ENCODE measurements at places on chromosomes 3 and 15.

- DNase-seq, result no peak
These were observed 43.5 kb downstream of the SLC41A3 start for GRCh38 chr3:126040386-126040785.

DNA sequence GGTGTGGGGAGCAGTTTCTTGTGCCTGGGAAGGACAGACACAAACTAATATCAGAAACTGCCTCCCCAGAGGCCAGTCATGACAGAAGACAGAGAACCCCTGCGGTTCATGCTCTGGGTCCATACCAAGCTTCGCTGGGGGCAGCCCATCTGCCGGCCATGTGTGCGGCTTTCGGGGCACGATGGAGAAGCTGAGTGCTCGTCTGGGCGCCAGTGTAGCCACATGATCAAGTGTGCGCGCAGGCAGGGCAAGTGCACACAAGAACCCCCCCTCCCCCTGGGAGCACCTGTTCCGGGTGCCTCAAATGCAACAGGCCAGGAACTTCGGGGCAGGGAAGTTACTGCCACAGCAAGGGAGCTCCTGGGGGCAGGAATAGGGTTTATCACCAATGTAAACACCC lies 1.8 kb downstream of the ADAMTS17 start:
- DNase-seq, result no peak

- peak; percentile 10 for DNase-seq
These were observed 139.2 kb upstream of the MEF2A start for GRCh38 chr15:99426431-99427105.

- DNase-seq, result no peak
These were observed 245.6 kb upstream of the TRIM42 start for GRCh38 chr3:140432229-140432669.

DNA sequence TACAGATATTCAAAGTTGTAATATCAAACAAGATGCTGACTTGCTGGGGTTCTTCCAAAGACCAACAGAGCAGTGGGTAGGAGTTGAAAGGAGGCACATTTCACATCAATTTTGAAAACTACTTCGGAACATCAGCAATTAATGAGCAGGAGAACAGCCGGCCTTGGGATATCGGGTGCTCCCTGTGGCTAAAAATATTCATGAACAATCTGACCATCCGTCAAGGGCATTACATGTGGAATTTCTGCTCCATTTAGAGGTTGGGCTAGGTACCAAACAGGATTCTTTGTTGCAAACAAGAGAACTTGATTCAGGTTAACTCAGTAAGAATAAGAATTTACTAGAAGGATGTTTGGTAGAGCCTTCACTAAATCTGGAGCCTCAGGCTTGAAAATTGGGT lies 223.9 kb downstream of the RYR3 start:
- no peak for DNase-seq

GRCh38 chr15:33515121-33515520 lies 204.4 kb downstream of the RYR3 start:
- DNase-seq, result no peak

GRCh38 chr3:138949002-138949418 lies 2.0 kb downstream of the FOXL2NB start:
- no peak for DNase-seq

GRCh38 chr15:48498828-48499227 lies 146.7 kb downstream of the FBN1 start:
- no peak for DNase-seq

DNA sequence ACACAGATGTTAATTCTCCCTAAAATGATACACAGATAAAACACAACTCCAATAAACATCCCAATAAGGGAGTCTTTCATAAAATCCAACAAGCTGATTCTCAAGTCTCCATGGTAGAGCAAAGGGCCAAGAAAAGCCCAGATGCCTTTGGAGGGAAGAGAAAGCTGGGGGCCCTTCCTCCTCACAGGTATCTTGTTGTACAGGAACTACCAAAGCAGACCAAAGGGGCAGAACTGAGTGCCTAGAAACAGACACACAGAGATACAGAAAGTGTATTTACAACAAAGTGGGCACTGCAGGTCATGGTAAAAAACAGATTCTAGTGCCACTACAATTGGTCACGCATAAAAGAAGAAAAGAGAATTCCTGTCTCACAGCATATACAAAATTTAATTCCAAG lies 87.2 kb upstream of the NSMCE3 start:
- no peak for DNase-seq

DNA sequence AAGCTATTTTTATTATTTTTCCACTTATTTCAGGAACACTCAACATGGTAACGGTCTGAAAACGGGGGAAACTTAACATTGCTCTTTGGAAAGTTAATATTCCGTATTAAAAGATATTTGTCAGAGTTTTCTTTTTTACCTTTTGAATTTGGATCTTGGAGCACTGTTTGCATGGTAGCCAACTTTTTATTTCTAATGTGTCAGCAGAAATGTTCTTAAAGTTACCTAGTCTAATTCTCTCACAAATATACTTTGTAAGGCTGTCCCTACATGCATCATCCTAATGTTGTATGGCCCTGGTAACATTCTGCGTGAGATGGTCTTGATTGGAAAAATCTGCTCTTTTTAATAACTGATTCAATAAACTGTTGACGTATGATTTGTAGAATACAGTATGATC lies 719.5 kb downstream of the FHIT start:
- no peak for DNase-seq

- DNase-seq, result no peak
These were observed 14.1 kb upstream of the CXCR6 start for GRCh38 chr3:45929042-45929679.

DNA sequence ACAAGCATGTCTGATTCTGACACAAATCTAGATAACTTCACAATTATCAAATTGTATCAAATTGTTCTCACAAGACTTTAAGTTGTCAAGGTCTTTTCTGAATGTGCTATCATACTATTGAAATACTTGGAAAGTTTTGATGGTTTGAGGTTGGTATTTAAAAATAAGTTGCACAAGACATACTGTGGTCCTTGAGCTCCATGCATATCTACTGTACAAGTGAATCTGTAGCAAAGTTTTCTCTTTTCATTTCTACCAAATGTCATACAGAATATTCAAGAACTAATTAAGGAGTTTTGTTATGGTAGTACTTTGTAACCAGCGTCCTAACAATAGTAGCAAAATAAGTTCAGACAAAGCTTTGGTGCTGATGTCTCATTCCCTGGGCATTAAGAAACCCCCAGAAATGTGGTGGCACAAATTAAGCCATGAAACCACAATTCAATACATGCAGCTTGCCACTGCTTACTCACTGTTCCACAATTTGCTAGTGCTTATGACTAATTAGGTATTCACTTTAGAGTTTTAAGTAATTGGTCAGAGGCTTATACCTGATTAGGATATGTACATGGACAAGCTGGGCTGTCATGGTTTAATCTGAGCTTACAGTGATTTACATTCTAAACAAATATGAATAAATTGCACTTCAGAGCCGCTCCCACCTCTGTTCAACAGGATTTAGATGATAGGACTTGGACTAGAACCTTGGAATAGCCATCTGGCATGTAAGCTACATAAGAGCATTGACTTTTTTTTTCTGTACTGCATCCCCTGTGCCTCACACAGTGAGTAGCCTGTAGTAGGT lies 8.8 kb downstream of the TBC1D23 start:
- peak; percentile 86 for DNase-seq

DNA sequence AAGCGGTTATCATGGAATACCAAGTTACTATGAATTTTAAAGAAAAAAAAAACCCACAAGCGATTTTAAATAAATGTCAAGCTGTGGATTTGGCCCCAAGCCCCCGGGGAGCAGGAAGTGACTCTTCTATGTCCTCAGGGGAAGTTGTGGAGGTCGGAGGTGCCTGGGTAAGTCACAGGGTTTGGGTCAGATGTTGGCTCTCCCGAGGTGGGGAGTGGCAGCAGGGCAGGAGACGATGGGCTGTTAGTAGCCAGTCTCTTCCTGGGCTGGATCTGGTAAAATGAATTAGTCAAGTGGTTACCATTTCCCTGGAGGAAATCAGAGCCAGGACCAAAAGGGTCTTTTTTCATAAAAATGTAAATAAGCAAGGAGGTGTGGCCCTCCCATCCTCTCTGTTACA lies 316.7 kb downstream of the TLE3 start:
- DNase-seq, result no peak

GRCh38 chr3:73324203-73325155 lies 263.0 kb downstream of the EBLN2 start:
- DNase-seq, result peak; percentile 35

GRCh38 chr3:168085491-168086119 lies 10.1 kb downstream of the GOLIM4 start:
- no peak for DNase-seq

GRCh38 chr15:39130556-39131379 lies 450.1 kb upstream of the THBS1 start:
- no peak for DNase-seq

GRCh38 chr15:73704869-73705645 lies 20.9 kb downstream of the CD276 start:
- peak; percentile 15 for DNase-seq

DNA sequence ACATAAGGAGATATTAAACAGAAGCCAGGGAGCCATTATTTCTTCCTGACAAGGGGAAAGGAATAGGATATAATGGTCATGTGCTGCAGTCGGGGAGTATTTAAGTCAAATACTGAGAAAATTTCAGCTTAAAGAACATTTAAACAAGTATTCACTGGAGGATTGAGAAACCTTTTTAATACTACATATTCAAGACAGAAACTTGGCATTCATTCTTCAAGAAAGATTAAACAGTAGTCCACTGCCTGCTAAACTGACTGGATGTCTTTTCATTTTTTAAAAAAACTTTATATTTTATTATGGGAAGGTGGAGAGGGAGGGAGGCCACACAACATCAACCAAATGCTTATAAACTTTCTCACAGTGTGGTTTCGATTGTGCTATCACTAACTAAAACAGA lies 107.4 kb upstream of the CBLB start:
- peak; percentile 7 for DNase-seq

GRCh38 chr3:133384331-133385027 lies 15.4 kb upstream of the BFSP2 start:
- peak; percentile 46 for DNase-seq

All from fibroblast of lung (primary cell).